ENCODE measurements at places on chromosomes 12 and 14.

DNA sequence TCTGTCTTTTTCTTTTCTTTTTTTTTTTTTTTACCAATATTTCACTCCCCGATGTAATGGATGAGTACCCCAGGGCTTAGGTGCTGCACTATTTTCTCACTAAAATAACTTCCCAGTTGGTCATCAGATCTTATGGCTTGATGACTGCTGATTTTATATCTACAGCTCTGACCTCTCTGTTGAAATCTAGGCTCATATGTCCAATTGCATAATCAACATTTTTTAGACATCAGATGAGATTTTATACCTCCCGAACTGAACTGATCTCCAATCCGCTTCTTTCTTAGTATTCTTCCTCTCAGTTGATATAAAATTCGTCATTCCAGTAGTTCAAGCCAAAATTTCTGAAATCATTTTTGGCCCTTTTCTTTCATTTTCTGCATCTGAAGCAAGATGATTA is 1236.5 kb downstream of the SLC16A7 start:
- no peak for DNase-seq

GRCh38 chr12:27780612-27781408 is 774 bp upstream of the MANSC4 start:
- peak; percentile 2 for DNase-seq

GRCh38 chr14:102965971-102966655 is 43.6 kb downstream of the AMN start:
- no peak for DNase-seq

GRCh38 chr12:13288937-13289652 is 92.6 kb downstream of the EMP1 start:
- DNase-seq = no peak

GRCh38 chr14:84535976-84536375 is 994.0 kb upstream of the FLRT2 start:
- no peak for DNase-seq

GRCh38 chr12:110004598-110004997 is 5.4 kb downstream of the ANKRD13A start:
- no peak for DNase-seq

DNA sequence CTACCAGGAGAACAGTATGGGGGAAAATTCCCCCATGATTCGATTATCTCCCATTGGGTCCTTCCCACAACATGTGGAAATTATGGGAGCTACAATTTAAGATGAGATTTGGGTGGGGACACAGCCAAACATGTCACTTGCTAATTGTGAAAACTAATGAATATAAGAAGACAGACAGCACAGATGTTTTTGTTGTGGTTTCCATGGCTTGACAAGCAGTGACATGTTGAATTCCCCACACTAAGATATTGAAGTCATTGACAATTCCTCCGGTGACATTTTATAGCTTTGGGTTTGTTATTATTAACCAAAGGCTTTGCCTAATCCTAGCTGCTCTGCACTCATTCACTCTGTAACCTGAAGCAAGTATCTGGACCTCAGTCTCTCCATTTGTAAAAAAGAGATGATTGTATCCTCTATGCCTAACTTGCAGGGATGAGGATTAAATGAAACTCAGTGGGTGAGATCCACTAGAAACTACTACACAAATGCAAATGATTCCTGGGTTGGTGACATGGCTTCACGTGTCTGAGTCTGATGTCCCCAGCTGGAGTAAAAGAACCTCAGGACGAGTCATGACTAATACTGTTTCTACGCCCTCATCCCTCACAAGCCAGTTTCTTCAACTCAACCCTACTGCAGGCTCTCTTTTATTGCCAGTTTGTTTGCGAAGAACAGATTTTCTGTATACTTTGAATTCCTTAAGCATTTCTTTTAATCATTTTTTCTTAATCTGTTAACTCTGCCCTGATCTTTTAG is 71.6 kb downstream of the ASCL1 start:
- no peak for DNase-seq

- DNase-seq = no peak
Observed at GRCh38 chr14:59262717-59263454, 74.4 kb downstream of the DAAM1 start.

- no peak for DNase-seq
Observed at GRCh38 chr12:27333403-27334009, 870 bp downstream of the BMAL2 start.

- DNase-seq = no peak
Observed at GRCh38 chr12:30967026-30967425, 40.5 kb downstream of the TSPAN11 start.

GRCh38 chr12:39623919-39624318 is 4.3 kb upstream of the ABCD2 start:
- no peak for DNase-seq

GRCh38 chr14:100780246-100780645 is 45.7 kb upstream of the MEG3 start:
- DNase-seq = no peak

DNA sequence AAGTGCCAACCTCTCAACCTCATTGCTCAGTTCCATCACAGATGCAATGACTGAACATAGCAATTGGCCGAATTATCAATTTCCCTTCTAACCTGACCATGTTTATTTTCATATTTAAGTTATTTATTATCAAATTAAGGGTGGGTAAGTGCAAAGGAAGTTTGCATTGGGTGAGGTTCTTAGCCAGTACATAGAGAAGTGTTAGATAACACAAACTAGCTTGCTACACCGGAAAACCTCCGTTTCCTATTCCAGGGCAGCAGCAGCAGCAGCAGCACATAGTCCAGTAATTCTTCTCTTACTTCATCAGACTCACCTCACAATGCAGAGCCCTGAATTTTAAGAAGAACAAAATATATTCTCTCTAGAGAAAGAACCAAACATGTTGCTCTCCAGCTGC is 200.5 kb upstream of the OR4E1 start:
- no peak for DNase-seq

- DNase-seq = no peak
Observed at GRCh38 chr14:75911883-75912282, 69.9 kb downstream of the TGFB3 start.

- no peak for DNase-seq
Observed at GRCh38 chr12:109605599-109606228, 32.1 kb downstream of the MVK start.

- no peak for DNase-seq
Observed at GRCh38 chr14:50320283-50320682, 8.2 kb downstream of the DMAC2L start.

- no peak for DNase-seq
Observed at GRCh38 chr14:90697132-90697531, 119.1 kb downstream of the TTC7B start.

GRCh38 chr12:63889721-63890509 is 45.4 kb downstream of the SRGAP1 start:
- DNase-seq = no peak

DNA sequence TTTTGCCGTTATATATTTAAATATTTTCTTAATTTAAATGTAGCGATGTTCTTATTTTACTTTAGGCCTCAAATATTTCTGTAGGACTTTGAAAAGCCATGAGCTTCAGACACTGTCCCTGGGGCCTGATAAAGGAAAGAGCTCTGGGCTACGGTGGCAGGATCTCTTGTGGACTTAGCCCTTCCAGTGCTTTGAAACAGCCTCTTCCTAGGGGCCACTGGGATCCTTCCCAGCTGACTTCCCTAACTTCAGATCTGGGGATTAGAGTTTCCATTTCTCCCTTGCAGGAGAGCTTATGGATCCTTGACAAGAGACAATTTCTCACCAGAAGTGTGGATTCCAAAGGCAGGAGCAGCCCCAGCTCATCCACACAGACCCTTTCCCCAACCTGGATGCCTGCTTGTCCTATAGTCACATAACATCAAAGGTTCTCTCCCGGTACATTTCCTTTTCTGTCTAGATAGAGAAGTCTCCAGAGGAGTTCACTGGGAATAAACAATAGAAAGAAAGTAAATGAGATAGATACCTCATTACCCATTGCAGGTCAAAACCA is 221.4 kb downstream of the TTC6 start:
- no peak for DNase-seq

GRCh38 chr12:163406-163986 is 50.5 kb downstream of the SLC6A12 start:
- DNase-seq = no peak

- no peak for DNase-seq
Observed at GRCh38 chr12:89951050-89951693, 242.5 kb upstream of the ATP2B1 start.

DNA sequence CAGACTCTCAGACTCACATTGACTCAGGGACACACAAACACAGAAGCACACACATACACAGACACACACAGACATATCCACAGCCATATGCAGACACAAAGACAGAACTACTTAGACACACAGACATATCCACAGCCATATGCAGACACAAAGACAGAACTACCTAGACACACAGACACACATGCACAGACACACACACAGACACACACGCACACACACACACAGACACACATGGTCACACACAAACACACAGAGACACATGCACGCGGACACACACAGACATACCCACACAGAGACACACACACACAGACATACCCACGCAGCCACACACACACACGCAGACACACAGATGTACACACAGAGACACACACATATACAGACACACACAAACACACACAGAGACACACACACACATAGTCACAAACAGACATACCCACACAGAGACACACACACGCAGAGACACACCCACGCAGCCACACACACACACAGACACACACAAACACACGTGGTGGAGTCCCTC is 25.7 kb downstream of the SERPINA1 start:
- no peak for DNase-seq

DNA sequence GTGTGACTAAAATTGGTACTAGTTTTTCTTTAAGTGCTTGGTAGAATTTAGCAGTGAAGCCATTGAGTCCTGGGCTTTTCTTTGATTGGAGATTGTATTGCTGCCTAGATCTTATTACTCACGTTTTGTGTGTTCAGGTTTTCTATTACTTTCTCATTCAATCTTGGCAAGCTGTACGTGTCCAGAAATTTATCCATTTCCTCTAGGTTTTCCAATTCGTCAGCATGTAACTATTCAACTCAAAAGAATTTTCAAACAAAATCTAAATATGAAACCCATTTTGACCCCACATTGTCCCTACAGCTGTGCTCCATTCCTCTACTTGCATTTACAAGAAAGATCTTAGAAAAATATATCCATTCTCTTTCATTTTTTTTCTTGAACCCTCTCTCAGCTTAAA is 1613.4 kb upstream of the SEL1L start:
- DNase-seq = no peak

- DNase-seq = no peak
Observed at GRCh38 chr12:10184261-10184843, 5.5 kb downstream of the TMEM52B start.

GRCh38 chr14:94952097-94952496 is 182.2 kb upstream of the GSC start:
- no peak for DNase-seq

GRCh38 chr12:60100160-60100559 is 504.3 kb downstream of the SLC16A7 start:
- no peak for DNase-seq

DNA sequence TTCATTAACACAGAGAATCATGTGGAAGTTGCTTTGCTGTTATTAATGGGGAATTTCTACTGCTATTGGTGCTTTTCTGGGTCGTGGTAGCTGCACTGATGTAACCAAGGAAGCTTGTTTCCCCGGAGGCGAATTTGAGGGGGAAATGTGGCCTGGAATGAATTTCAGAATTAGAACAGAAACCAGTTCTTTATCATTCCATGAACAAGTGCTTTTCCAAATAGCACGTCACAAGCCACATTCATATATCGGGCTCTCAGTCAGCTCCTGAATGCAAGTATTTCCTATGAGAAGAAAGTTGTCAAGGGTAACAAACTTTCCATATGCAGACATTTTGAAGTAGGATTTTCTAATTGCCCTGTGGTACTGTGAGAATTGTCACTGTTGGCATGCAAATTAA is 1353.2 kb downstream of the AACS start:
- DNase-seq = no peak

- no peak for DNase-seq
Observed at GRCh38 chr12:121022713-121023112, 6.4 kb upstream of the C12orf43 start.

DNA sequence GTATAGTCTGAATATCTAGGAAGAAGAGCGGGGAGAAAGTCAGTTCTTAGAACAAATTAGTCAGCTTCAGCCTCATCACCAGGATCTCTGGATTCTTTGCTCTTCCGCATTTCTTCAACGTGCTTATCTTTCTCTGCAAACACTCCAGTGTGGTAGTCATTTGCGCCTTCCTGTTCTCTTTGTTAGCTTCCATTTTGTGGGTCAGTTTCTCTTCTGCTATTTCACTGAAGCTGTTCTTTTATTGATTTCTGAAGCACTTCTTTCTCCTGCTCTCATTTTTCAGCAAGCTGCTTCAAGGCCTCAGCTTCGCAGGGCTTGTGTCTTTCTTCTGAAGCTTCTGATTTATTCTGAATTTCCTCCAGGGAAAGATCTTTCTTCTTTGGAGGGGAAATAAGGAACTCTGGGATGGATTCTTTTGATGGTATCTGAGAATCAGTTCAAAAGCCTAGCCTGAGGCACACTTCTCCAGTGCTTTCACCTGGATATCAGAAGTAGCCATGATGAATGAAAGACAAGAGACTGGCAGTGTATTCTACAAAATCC is 13.5 kb downstream of the AMN1 start:
- no peak for DNase-seq

- no peak for DNase-seq
Observed at GRCh38 chr12:46089414-46090162, 99.2 kb upstream of the SCAF11 start.

GRCh38 chr14:31785574-31785973 is 224.4 kb downstream of the NUBPL start:
- no peak for DNase-seq

GRCh38 chr14:71852181-71852580 is 80.0 kb upstream of the RGS6 start:
- no peak for DNase-seq

- no peak for DNase-seq
Observed at GRCh38 chr12:78386871-78387270, 477.7 kb upstream of the SYT1 start.

DNA sequence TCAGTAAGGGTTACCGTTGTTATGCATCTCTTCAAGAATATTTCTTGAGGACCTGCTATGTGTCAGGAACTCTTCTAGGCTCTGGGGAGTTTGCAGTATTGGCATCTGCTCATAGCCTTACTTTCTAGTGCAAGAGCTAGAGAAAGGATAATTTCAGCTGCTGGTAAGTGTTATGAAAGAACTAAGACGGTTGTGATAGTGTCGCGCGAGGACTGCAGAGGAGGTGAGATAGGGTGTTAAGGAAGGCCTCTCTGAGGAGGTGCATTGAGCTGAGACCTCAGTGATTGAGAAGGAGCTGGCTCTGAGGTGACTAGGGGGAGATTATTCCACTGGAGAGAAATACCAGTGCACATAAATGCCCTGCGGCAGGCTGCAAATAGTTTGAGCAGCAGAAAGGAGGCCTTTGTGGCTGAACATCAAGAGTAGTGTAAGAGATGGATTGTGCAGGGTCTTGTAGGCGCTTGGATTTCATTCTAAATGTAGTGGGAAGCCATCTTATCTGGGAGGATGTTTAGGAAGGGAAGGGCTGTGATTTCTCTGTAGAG is 824 bp downstream of the DDX55 start:
- DNase-seq = no peak

- DNase-seq = no peak
Observed at GRCh38 chr14:74413627-74414026, 12.4 kb downstream of the SYNDIG1L start.

GRCh38 chr14:54867011-54867410 is 35.6 kb downstream of the GCH1 start:
- no peak for DNase-seq

All from stimulated activated CD4-positive, alpha-beta T cell treated with anti-CD3 and anti-CD28 coated beads, TNF-alpha, amount 100 ng/mL, for 4 hours (primary cell).